ENCODE measurements at places on chromosomes 2 and 18.

- DNase-seq = peak; percentile 68
Observed at GRCh38 chr2:158719403-158719802, 75.7 kb upstream of the DAPL1 start.

- DNase-seq = no peak
Observed at GRCh38 chr2:237412988-237413776, 782 bp downstream of the COL6A3 start.

GRCh38 chr2:185278761-185279160, 459.8 kb upstream of the FSIP2 start:
- peak; percentile 35 for DNase-seq

DNA sequence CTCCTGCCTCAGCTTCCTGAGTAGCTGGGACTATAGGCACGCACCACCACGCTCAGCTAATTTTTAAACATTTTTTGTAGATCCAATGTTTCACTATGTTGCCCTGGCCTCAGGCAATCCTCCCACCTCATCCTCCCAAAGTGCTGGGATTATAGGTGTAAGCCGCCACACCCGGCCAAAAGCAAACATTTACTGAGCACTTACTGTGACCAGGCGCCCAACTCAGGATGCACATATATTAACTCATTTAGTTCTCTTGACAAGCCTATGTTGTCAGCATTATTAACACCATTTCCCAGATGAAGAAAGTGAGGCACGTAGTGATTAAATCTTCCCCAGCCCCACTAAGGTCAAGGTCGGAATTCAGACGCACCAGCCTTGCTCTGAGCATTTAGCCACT, 41.1 kb downstream of the TMEM37 start:
- no peak for DNase-seq

All from NCI-H524 (cell line).